ENCODE measurements at places on chromosomes 11 and 22.

- no peak overlapping the region for H3K27ac ChIP-seq
- no peak overlapping the region for H3K4me3 ChIP-seq
- no peak for DNase-seq
- no peaks in the 10 kb centered on the region for H3K36me3 ChIP-seq
- no peaks in the 10 kb centered on the region for H3K4me1 ChIP-seq
These were observed 48.2 kb upstream of the CREB3L1 start for GRCh38 chr11:46229230-46229629.

- no peak for DNase-seq
- no peak overlapping the region for H3K27ac ChIP-seq
- no peaks in the 10 kb centered on the region for H3K36me3 ChIP-seq
- no peak overlapping the region for H3K4me3 ChIP-seq
- H3K4me1 ChIP-seq, result no peaks in the 10 kb centered on the region
These were observed 33.1 kb upstream of the PAMR1 start for GRCh38 chr11:35558513-35558912.

GRCh38 chr22:50620593-50621355, 7.2 kb downstream of the ARSA start:
- DNase-seq, result peak; percentile 51
- H3K27ac ChIP-seq, result peak overlapping the region; percentile 96
- peak overlapping the region; percentile 84 for H3K4me3 ChIP-seq
- no peaks in the 10 kb centered on the region for H3K27me3 ChIP-seq

GRCh38 chr11:61413496-61413895, 16.3 kb downstream of the CPSF7 start:
- peaks cover 85% of the 10 kb centered on the region for H3K36me3 ChIP-seq
- H3K4me1 ChIP-seq, result peaks cover 8% of the 10 kb centered on the region
- no peak for DNase-seq
- H3K27me3 ChIP-seq, result no peaks in the 10 kb centered on the region

DNA sequence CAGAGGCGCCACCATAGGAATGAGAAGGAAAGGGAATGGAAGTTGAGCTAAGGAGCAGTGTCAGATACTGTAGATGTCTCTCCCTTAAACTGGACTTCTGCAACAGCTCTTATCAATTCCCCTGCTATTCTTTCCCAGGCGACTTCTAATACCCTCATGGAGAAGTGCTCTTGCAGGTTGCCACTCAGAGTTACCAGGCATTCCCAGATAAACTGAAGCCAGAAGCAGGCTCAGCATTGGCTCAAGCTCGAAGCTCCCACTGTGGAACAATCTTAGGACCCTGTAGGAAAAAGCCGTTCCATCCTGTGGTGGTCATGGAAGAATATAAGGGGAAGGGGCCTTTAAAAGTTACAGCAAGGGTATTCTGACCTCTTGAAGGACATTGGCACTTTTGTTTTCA, 208.7 kb upstream of the PLET1 start:
- peaks cover 51% of the 10 kb centered on the region for H3K27me3 ChIP-seq
- DNase-seq, result no peak
- no peak overlapping the region for H3K27ac ChIP-seq
- peaks cover 2% of the 10 kb centered on the region for H3K36me3 ChIP-seq
- H3K4me1 ChIP-seq, result no peaks in the 10 kb centered on the region

- no peak overlapping the region for H3K4me3 ChIP-seq
- H3K4me1 ChIP-seq, result no peaks in the 10 kb centered on the region
- H3K27me3 ChIP-seq, result no peaks in the 10 kb centered on the region
- no peak for DNase-seq
These were observed 7.5 kb upstream of the OR8G1 start for GRCh38 chr11:124233376-124233775.

All from effector memory CD8-positive, alpha-beta T cell (primary cell).